ENCODE measurements at places on chromosomes 1 and 21. TPM values are rescaled to one million over a fixed set of nuclear protein-coding genes. Genes with fewer than 3 reads are reported as not detected.
A peak's percentile ranks its signal among the peaks of the same experiment; 100 is the strongest.

DNA sequence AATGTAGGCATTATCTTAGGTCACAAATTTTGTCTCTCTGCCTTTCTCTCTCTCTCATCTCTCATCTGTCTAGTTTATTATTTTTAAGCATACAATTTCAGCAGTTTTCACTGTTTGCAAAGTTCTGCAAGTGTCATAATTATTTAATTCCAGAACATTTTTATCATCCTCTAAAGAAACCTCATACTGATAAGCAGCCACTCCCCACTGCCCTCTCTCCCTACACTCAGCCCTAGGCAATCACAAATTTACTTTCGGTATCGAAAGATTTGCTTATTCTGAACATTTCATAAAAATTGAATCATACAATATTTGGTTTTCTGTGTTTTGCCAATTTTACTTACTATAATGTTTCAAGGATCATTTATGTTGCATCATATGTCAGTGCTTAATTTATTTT lies 16.6 kb downstream of the OR6Y1 start:
- no peak for DNase-seq

GRCh38 chr1:245858722-245859492 lies 648.2 kb downstream of the SMYD3 start:
- no peak for DNase-seq

GRCh38 chr1:161382214-161383019 lies 14.7 kb upstream of the CFAP126 start:
- DNase-seq, result no peak

DNA sequence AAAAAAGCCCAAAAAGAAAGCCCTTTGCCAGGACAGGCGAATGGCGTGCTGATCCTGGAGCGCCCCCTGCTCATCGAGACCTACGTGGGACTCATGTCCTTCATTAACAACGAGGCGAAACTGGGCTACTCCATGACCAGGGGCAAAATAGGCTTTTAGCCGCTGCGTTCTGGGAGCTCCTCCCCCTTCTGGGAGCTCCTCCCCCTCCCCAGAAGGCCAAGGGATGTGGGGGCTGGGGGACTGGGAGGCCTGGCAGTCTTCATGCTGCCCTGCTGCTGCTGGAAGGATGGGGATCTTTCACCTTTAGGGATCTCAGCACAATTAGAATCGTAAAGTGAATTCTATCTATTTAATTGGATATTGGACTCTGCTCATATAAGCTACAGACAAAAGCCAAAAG lies 3.6 kb downstream of the TPRG1L start:
- DNase-seq, result no peak

CPT2 gene
- 10.9 TPM for total RNA-seq

DNA sequence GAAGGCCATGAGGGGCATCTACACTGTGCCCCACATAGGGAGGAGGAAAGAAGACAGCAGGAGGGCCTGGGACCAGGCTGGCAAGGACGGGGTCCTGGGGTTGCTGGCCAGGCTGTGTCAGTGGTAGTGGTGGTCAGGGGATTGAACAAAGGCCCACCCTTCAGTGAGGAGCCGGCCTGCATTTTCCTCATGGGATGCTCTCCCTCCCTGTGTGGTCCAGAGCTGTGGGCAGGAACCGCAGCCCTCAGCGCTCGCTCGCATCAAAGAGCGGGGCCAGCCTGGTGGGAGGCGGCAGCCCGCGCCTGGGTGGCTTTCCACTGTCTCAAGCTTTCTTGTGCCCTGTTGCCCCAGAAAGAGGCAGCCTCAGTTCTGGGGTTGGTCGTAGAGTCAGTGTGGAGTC lies 24.8 kb downstream of the LHX4 start:
- no peak for DNase-seq

- no peak for DNase-seq
Observed at GRCh38 chr1:109788695-109789521, 25.2 kb upstream of the EPS8L3 start.

GRCh38 chr1:42904434-42904833 lies 54.2 kb downstream of the SLC2A1 start:
- no peak for DNase-seq

GRCh38 chr1:230099465-230099864 lies 32.4 kb downstream of the GALNT2 start:
- no peak for DNase-seq

DNA sequence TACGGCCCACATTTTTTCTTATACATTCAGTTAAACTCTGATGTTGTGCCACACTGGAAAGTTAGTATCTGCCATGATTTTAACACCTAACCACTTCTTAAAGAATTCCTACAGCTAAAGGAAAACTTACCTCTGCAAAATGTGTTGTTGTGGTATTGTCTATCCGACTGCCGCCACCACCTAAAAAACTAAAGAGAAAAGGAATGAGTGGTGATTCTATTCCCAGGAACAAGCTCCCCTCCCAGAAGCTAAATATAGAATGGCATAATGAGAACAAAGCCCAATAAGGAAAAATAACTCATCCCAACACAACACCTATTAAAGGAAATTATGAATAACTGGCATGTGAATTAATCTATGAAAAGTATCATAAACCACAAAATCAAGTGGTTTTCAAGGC lies 39.5 kb downstream of the RNF115 start:
- DNase-seq, result no peak

- no peak for DNase-seq
Observed at GRCh38 chr1:243716906-243717305, 133.1 kb downstream of the AKT3 start.

VAV3 gene
- total RNA-seq, result 12.0 TPM

- no peak for DNase-seq
Observed at GRCh38 chr1:178941849-178942248, 71.0 kb upstream of the ANGPTL1 start.

- no peak for DNase-seq
Observed at GRCh38 chr1:35834218-35834617, 26.4 kb downstream of the AGO4 start.

- DNase-seq, result no peak
Observed at GRCh38 chr1:187471555-187471954, 642.8 kb downstream of the PLA2G4A start.

DNA sequence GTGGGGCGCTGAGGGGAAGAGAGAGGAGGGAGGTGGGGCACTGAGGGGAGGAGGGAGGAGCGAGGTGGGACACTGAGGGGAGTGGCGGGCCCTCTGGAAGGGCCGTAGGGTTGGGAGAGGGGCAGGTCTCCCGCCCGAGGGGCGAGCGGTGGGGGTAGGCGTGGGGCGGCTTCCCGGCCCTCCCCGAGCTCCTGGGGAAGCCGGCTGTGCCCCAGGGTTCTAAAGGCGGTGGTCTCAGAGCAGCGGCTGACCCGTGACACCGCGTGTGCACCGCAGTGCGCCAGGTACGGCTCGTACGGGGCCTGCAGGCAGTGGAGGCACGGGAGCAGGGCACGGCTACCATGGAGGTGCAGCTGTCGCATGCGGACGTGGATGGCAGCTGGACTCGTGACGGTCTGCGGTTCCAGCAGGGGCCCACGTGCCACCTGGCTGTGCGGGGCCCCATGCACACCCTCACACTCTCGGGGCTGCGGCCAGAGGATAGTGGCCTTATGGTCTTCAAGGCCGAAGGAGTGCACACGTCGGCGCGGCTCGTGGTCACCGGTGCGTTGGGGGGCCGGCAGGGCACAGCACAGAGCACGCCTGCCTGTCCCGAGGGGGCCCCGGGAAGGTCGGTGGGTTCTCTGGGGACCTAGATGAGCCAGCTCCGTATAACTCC lies 68.5 kb downstream of the OBSCN start:
- DNase-seq, result no peak

GRCh38 chr1:28259934-28260802 lies 850 bp downstream of the SESN2 start:
- DNase-seq, result peak; percentile 69

NFASC gene
- 4.8 TPM for total RNA-seq
